ENCODE measurements at places on chromosomes 11 and 22.

DNA sequence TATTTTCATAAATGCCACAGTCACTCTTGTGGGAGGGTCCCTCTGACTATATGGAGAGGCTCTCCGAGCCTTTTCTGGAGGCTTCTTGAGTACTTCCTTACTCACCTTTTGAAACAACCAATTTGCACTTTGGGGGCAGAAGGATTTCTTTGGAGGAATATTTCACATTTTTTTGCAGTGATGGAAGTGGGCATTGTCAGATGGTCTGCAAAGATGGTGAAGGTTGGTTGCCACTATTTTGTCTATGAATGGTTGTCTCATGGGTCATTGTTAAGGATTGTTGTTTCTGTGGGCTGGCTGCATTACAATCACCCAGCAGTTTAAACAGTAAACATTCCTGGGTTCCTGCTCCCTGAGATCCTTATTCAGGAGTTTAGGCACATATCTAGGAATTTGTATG is 388.2 kb downstream of the TMEM135 start:
- no peak for DNase-seq

DNA sequence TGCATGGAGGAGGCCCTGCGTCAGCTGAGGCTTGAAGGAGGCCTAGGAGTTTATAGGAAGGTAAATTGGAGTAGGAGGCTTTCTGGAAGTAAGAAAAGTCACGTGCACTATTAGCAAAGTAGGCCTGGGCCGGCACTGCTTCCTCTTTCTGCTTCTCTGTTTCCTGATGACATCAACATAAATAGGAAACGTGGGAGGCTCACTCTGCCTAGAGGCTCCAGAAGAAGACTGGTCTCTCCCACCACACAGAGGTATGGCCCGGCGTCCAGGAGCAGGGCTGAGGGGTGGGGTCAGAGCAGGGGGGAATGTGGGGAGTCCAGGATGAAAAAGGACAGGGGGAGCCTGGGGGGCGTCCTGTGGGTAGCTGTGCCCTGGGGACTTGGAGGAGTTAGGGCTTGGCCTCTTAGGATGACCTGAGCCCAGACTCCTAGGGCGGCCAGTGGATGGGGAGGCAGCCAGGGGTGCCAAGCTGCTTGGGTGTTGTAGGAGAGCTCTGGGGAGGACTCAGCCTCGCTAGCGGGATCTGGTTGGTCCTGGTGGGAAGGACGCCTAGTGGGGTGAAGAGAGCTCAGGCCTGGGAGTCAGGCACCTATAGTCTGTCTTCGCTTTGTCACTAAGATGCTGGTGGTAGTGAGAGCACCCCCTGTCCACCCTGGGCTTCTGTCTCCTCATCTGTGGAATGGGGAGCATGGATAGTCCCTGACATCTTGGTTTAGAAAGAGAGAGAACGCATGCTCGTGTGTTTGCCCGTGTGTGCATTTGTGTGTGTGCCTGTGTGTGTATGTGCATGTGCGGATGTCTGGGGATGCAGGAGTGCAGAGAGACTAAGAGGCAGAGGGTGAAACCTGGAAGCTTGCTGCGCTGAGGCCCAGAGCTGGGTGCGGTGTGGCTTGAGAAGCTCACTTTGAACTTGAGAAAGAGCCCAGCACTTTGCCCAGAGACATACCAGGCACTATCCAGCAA is at the start of gene CSF2RB:
Gene CSF2RB, plus strand, starts transcription at position 202 of the 963 bp plus-strand sequence. CDS start 8,580 bp downstream, outside the sequence.
- peak; percentile 13 for DNase-seq

GRCh38 chr11:99371257-99371656 is 350.5 kb downstream of the CNTN5 start:
- no peak for DNase-seq

DNA sequence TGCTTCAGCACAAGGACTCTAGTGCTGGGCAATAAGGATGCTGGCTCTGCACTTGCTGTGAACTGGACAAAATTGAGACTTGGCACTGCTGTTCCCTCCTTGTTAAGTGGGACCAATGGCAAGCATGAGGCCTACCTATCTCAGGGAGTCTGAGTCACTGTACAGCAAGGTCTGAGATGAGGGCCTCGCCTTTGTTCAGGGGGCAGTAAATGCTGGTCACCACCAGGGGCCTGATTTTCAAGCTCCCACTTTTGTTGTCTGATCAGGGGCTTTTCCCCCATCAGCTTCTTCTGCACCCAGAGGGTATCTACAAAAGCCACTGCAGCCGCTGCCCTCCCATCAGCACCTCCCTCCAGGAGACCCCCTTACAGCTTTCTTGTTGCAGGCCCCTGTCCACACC is 22.8 kb downstream of the DHCR7 start:
- DNase-seq, result no peak

- DNase-seq, result no peak
These were observed 2.0 kb upstream of the AP5B1 start for GRCh38 chr11:65782816-65783228.

GRCh38 chr11:110298301-110298765 is 1.9 kb upstream of the RDX start:
- DNase-seq, result no peak

DNA sequence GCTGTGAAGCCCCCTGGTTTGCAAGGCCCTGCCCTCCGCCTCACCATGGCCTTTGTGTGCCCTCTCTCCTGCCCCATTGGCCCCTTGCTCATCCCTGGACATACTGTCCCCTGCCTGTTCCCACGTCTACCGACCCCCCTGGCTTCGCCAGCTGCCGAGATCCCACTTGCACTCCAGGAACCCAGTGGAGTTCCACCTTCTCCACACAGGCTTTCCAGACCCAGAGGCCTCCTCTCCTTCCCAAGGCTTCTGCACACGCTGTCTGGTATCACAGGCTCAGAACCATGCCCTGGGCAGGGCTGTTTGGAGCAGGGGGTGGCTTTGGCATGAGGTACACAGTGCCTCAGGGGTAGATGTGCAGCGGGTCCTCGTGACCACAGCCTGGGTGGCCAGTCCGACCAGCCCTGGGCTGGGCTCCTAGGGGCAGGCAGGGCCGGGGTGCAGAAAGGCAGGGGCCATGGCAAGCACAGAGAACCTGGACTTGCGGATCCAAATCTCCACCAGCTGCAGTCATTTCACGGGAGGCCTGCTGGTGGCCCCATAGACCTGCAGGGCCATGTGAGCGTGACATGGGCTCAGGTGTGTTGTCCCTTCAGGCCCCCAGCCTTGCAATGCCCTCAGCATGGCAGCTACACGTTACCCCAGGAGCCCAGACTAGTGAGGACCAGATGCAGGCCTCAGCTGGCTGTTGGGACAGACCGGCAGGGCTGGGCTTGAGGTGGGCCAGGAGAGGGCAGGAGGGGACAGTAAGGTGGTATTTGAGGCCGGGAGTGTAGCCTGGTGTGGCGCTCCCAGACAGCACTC is 9.5 kb downstream of the GRK2 start:
- no peak for DNase-seq

DNA sequence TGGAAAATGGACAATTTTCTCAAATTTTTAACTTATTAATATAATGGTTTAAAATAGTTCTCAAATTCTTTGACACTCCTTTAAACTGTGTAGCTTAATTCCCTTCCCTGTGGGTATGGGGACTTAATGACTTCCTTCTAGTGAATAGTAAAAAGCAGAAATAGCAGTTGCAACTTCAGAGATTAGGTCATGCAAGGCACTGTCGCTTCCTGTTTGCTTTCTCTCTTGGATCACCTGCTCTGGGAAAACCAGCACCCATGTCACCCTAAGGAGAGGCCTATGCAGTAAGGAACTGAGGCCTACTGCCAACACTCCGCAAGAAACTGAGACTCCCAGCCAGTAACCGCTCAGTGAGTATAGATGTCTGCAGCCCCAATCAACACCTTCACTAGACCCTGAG is 5.5 kb upstream of the PANX3 start:
- DNase-seq, result no peak

DNA sequence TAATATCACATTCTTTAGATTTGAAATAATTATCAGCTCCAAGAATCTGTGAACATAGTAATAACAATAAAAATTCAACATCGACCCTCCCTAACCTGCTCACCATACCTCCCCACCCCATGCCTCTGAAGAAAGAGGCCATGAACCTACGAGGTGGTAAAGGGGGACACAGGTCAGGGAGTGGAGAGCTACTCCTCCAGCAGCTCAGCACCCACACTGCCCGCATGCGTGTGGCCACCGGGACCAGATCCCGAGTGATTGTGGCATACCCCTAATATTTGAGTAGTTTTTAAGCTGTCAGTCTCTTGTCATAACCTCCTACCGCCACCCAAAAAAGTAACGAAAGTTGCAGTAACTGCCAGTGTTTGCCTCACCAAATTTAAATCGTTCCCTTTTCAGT is 16.8 kb upstream of the ADSL start:
- DNase-seq, result no peak

DNA sequence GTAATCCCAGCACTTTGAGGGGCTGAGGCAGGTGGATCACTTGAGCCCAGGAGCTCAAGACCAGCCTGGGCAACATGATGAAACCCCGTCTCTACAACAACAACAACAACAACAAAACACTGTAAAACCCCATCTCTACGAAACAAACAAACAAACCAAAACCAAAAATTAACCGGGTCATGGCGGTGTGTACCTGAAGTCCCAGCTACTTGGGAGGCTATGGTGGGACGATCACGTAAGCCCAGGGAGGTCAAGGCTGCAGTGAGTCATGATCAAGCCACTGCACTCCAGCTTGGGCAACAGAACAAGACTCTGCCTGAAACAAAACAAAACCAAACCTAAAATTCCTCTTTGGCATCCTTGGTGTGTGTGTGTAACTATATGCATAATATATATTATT is 7.0 kb upstream of the POLA2 start:
- no peak for DNase-seq
